ENCODE measurements at places on chromosomes 11 and 22.

DNA sequence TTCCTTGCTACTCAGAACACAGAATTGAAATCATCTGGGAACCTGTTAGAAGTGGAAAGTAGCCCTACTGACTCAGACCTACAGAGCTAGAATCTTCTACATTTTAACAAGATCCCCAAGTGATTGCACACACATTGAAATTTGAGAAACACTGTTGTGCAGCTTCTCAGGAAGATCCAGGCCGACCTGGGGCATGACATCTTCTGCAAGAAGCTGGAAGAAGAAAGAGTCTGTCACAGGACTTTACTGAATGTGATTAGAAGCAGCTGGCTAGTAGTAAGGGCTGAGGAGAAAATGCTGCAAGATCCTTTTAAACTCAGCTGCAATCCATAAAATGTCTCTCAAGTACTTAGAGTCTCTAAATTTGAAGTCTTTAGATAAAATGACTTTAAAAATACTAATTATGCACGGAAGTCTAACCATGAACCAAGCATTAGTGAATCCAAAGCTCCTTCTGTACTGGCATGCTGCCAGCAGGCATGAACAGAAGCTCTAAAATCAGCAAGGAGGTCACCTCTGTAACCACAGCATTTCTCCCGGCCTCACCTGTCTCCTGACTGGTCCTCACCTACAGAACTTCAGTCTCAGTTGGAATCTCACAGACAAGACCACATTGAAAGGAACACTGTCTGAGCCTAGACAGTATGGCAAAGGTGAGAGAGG, 85.0 kb downstream of the SERGEF start:
- no peak for DNase-seq

- DNase-seq: no peak
Measured at GRCh38 chr11:34806875-34807274, 109.3 kb downstream of the APIP start.

DNA sequence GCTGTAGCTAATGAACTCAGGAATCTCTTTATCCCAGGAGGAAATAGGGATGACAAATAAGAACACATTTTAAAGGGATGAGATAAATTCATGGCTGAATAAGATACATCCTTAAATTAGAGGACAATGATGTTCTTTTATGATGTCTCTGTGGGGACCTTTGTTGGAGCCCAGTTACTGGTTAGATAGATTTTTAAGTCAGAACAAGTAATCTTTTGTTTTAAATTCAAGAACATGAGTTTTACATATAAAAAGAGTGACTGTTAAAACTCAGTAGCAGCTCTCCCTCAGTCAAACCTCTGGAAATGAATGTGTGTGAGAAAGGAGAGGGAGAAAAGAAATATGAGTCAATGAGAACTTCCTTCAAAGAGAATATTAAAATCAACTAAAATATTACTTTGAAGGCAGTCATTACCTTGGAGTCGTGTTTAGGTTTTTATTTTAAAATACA, 241.6 kb downstream of the SWAP70 start:
- DNase-seq: no peak

DNA sequence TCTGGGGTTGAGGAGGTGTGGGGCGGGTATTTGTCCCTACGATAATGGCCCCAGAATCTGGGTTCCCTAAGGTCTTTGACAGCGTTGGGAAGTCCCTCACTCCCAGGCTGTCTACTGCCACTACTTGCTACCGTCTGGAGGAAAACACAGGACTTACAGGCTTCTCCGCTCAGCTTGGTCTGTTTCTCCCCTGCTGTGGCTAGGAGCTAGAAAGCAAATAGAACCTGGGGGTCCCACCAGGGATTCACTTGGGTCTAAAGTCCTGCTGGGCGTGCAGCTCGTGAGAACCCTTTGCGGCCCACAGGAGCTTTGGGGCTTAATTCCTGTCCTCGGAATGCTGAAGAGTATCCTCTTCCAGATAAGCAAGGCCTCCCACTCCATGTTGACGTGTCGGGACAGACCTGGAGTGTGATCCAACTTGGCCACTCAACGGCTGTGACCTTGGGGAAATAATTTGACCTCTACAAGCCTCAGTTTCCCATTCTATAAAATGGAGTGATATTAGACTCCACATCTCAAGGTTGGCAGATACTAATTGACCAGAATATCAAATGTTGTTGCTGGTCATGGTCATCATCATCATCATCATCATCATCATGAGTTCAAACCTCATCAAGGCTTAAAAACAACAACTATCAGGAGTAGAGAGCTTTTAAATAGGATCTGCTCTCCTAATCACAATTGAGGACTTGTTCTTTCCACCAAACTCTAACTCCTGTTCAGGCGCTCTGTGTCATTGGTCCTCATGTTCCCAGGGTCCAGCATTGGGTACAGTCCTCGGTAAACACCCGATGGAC, 1.7 kb upstream of the MYBPC3 start:
- DNase-seq: no peak

DNA sequence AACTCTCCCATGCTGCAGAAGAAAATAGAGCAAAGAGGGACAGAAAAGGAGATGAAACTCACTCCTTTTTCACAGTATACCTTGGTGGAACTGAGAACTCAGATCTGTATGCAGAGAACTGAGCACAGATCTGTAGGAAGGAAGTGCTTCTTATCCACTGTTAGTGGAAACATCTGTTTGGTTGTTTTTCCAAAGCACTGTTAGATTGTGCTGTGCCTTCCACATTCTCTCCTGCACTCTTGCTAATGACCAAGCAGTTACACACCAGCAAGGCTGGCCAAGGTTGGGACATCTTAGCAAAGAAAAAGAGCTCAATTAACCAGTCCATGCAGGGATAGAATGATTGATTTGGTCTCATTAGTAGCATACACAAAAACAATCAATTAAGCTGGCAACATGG, 20.1 kb upstream of the SIK2 start:
- no peak for DNase-seq

DNA sequence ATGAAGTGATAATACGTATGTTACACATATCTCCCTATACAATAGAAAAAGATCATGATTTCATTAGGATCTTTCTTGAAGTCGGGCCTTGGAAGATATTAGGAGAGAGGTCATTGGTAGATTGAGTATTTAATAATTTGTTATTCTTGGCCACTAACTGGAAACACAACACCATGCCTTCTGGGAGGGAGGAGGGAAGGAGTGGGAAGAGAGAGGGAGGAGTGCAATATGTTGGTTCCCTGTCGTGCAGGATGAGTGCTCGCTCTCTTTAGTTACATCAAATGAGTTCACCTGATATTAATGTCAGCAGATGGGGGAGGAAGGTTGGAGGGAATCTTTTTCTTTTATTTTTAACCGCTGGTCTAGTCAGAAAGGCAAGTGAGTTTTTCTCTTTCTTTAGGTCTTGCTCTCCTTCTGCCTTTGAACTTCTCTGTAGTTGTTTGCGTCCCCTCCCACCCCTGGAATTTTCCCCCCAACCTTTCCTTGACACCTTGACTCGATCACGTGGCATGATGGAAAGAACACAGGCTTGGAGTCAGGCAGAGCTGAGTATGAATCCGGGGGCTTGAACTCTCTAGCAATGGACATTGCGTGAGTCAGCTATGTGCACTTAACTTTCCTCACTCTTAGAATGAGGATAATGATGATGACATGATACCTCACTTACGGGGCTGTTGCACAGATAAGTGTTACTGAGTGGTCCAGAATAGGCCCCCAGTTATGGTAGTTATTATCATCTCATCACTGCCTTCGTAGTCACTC, 6.2 kb downstream of the ADAMTS15 start:
- DNase-seq: no peak

GRCh38 chr22:46457502-46458488, 79.6 kb downstream of the CELSR1 start:
- no peak for DNase-seq

GRCh38 chr11:103901656-103902055, 134.8 kb upstream of the DDI1 start:
- no peak for DNase-seq

DNA sequence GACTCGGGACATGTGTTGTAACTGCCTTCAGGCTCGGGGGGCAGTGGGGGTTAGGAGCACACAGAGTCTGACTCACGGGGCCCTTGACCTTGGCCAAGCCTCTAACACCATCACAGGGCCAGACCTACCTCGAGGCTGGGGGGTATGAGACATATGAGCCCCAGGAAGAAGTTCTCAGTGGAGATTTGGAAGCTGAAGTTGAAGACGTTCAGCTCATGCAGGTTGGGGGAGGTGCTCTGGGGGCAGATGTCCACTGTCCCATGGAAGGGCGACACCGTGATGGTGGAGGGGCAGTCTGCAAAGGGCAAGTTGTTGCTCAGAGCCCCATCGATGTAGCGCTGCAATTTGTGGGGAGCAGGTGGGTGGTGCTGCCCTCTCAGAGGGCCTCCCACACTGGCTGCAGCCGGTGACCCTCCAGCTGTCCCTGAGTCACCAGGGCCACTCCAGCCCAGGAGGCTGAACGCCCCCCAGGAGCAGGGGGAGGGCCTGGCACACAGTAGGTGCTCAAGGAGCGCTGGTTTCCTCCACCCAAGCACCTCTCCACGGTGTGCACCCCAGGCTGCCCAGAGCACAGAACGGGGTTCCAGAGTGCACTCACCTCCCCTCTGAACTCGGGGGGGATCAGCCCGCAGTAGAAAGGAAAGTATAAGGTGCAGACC, 2.5 kb downstream of the PNPLA5 start:
- no peak for DNase-seq

DNA sequence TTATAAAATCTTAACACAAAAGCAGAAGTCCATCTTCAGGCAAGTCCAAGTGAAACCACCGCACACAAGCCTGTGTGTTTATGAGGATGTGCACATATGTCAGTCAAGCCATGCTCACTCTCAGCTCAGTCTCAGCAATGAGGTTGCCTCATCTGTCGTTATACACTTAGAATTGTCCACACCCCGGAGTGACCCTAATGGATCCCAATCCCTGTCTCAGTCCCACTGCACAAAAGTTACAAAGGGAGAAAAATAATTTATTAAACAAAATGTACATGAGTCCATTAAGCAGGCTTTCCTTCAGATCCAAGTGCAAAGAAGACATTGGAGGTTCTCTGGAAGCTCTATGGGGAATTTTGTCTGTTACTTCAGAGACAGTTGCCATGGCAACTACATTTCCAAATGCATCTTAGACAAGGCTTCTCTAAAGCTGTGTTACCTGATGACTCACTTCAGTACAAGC, 24.4 kb downstream of the OR8B12 start:
- no peak for DNase-seq

GRCh38 chr22:45317551-45318167, 7.9 kb downstream of the FAM118A start:
- DNase-seq: no peak

GRCh38 chr11:108466405-108466804, 924 bp downstream of the C11orf65 start:
- no peak for DNase-seq

- peak; percentile 42 for DNase-seq
Measured at GRCh38 chr11:60924110-60924905, at the start of gene TMEM132A. TMEM132A (plus strand) TSS chr11:60924460; CDS start chr11:60924634, 174 bp downstream.

DNA sequence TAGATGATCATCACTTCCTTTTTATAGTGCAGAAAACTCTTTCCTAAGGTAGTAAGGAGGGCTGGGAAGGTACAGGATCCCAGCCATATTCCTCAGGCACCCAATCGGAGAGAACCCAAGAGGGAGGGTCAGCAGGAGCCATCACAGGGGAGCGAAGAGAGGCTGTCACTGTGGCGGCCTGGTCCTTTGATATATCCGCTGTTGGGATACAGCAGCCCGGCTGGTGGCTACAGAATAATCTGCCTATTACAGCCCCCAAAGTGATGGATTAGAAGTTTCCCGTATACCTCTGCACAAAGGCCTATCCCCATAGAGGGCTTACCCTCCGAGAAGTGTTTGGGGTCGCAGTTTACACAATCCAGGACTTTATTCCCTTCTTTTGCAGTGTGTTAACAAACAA, 48.5 kb downstream of the OR4D9 start:
- DNase-seq: no peak

GRCh38 chr11:44247508-44247907, 62.4 kb downstream of the ALX4 start:
- DNase-seq: no peak

GRCh38 chr11:27717801-27718229, 17.6 kb upstream of the BDNF start:
- no peak for DNase-seq

GRCh38 chr11:100731471-100731870, 44.4 kb downstream of the ARHGAP42 start:
- DNase-seq: no peak

GRCh38 chr11:8937159-8937558, 4.4 kb upstream of the C11orf16 start:
- DNase-seq: no peak

GRCh38 chr11:132814410-132814809, 717.9 kb downstream of the OPCML start:
- DNase-seq: no peak

- DNase-seq: no peak
Measured at GRCh38 chr22:44782363-44782963, 30.1 kb downstream of the ARHGAP8 start.

DNA sequence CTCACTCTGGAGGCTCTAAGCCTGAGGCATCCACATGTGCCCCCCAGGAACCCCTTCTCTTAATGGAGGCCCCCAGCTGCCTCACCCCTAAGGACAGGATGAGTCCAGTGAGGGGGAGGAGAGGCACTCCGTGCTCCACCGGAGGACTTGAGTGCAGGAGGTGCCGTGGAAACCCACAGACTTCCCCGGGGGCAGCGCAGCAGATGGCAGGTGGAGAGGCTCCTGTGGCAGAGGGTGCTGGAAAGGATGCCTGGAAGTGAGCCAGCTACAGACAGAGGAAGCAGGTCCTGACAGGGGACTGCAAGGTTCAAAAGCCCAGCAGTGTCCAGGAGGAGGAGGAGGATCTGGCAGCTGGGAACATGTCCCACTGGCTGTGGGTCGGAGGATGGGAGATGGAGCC, 1384.0 kb downstream of the TBC1D22A start:
- no peak for DNase-seq

- DNase-seq: no peak
Measured at GRCh38 chr22:26825960-26826935, 168.9 kb downstream of the MIAT start.

- DNase-seq: no peak
Measured at GRCh38 chr22:47593291-47593690, 830.8 kb downstream of the TBC1D22A start.

GRCh38 chr11:10878408-10879214, 20.8 kb upstream of the ZBED5 start:
- DNase-seq: peak; percentile 97

GRCh38 chr11:560305-561147, at the start of the genes LMNTD2 and RASSF7:
LMNTD2 (minus strand) TSS chr11:560738; CDS start chr11:560716, 22 bp downstream.
RASSF7 (plus strand) TSS chr11:560970; CDS start chr11:561769, 799 bp downstream.
- peak; percentile 87 for DNase-seq

DNA sequence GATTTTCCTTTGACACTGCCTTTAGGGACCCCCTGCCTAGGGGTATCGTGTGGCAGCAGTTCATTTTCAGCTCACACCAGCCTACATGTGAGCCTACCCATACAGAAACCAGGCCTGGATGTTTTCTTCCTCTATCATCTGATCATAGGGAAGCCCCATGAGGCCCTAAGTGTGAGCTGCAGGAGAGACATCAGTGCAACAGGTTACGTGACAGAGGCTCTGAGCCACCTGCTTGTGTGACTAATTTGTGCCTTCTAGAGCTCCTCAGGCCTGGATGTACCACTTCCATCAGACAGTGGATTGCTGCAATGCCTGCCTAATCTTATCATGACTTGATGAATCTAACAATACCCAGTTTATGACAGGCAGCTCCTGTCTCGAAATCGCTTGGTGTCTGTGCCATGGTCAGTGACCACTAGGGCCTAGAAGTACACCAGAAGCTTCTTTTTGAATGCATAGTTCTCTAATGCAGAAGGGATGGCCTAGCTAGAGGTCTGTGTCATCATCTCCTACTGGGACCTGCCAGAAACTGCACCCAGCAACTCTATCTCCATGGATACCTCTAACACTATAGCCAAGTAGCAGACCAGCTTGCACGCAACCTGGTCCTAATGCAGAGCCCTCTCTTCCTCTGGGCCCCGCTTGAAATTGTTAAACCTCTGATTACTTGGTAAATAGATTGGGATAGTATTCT, 109.7 kb upstream of the CLPB start:
- no peak for DNase-seq

All from Kasumi-1 (cell line).